Stimulated activated CD8-positive, alpha-beta memory T cell treated with anti-CD3 and anti-CD28 coated beads, Interleukin-15, amount 100 ng/mL, for 4 hours (primary cell): ENCODE measurements at places on chromosomes 7 and 10.

DNA sequence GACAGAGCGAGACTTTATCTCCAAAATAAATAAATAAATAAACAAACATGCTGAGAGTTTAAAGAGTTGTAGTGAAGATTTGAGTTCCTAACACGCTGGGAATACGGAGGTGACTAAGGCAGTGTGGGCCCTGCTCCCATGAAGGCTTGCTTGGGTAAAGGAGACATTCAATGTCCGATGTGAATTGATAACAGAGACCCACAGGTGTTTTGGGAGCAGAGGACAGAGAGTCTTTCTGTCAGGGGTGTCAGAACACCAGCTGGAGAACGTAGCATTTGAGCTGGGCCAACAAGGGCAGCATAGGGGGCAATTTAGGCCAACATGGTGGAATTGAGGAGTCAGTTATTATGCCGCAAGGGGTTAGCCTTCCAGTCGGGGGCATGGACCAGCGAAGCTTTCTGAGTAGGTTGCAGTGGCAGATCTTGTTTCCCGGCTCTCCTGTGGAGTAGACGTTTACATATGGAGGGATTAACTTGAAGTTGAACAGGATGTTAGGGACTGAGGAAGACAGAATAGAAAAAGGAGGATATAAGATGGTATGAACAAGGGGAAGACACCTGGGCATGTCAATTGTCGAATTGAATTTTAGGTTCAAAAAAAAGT lies 5.6 kb downstream of the PROSER2 start:
- DNase-seq: no peak

DNA sequence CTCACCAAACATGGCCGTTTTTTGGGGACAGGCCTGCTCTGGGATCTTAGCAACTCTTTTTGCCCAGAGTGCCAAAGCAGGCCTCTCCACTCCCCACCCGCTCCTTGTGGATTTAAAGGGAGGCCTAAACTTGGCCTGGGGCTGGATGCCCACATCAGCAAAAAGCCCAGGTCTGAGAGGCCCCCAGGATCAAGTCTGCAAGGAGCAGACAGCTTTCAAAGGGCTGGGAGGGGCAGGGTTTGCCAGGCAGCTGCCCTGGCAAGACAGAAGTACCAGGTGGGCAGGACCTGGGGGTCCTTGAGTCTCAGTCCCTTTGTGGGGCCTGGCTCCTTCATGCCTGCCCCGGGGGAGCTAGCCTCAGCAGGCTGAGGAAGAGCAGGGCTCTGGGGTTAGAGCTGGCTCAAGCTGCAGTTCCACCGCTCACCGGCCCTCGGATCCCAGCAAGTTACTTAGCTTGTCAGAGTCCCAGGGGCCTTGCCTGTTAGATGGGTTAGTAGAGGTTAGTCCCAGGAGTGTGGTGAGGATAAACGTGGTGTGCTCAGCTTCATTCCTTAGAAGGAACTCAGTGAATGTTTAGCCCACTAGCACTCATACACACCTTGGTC lies 56.2 kb downstream of the ARHGAP22 start:
- no peak for DNase-seq

- DNase-seq: no peak
Observed at GRCh38 chr7:85498031-85498430, 311.2 kb upstream of the SEMA3D start.

GRCh38 chr10:75281974-75282373 lies 46.2 kb upstream of the COMTD1 start:
- DNase-seq: no peak

DNA sequence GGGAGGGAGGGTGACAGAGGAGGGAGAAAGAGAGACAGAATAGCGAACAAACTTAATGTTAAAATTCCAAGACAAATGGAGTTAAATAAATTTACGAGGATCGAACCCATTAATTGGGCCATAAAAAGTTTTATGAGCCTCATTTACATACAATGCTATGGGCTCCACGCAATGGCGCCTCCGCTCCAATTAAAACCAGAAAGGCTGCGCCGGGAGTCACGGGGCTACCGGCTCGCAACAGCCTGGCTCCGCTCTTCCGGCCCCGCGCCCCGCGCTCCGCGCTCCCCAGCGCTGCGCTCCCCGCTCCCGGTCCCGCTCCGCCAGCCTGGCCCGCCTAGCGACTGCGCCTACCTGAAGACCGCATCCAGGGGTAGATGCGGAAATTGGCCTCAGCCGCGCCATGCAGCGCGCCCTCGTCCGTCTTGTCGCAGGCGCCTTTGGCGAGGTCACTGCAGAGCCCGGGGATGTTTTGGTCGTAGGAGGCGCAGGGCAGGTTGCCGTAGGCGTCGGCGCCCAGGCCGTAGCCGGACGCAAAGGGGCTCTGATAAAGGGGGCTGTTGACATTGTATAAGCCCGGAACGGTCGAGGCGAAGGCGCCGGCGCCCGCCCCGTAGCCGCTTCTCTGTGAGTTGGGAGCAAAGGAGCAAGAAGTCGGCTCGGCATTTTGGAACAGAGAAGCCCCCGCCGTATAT lies 513 bp downstream of the HOXA7 start:
- no peak for DNase-seq

- no peak for DNase-seq
Observed at GRCh38 chr10:46096446-46096845, 50.4 kb upstream of the MSMB start.

DNA sequence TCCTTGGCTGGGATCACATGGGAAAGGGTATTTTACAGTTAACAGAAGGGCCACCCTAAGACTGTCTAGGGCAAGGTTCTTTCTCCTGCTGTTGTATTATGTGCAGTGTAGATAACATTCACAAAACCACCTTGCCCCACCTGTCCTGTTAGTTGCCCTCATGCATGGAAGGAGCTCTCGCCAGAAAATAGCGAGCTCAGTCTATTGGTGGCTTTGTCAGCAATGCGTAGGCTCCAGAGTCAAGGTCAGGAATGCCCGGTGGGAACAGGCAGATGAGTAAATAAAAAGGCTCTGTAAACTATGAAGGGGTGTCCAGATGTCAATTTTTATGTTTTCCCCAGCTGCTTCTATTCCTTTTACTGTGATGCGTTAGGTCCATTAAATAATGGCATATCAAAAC lies 107.1 kb upstream of the WDR11 start:
- DNase-seq: no peak

DNA sequence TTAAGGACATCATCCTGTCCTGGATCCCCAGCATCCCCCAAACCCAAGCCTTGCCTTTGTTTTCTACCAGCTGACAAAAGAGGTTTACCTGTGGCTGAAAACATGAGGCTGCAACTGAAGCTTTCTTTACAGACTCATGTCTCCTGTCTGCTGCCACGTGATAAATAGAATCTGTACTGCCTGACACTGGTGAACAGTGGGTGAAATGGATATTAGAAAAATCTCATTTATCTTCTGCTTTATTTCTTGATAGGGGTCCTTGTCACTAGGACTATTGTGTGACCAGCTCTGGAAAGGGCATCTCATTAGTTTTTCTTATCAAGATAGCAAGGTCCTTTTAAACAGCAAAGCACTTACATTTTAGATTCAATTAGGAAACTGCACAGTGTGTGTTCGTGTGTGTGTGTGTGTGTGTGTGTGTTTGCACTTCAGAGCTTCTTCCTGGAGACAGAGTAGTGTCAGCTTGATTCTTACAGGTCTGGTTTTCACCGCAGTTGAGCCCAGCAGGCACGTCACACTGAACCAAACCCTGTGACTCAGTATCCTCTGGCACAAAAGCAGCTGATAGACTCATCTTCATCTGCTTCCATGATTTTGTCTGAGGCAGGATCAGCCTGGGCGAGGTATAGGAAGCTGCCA lies 373.5 kb upstream of the CELF2 start:
- DNase-seq: no peak

DNA sequence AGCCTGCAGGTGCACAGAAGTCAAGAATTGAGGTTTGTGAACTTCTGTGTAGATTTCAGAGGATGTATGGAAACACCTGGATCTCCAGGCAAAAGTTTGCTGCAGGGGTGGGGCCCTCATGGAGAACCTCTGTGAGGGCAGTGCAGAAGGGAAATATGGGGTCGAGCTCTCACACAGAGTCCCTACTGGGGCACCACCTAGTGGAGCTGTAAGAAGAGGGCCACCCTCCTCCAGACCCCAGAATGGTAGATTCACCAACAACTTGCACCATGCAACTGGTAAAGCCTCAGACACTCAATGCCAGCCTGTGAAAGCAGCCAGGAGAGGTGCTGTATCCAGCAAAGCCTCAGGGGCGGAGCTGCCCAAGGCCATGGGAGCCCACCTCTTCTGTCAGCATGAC lies 205.8 kb downstream of the CCSER2 start:
- no peak for DNase-seq

GRCh38 chr7:42314696-42315095 lies 77.7 kb upstream of the GLI3 start:
- DNase-seq: no peak

DNA sequence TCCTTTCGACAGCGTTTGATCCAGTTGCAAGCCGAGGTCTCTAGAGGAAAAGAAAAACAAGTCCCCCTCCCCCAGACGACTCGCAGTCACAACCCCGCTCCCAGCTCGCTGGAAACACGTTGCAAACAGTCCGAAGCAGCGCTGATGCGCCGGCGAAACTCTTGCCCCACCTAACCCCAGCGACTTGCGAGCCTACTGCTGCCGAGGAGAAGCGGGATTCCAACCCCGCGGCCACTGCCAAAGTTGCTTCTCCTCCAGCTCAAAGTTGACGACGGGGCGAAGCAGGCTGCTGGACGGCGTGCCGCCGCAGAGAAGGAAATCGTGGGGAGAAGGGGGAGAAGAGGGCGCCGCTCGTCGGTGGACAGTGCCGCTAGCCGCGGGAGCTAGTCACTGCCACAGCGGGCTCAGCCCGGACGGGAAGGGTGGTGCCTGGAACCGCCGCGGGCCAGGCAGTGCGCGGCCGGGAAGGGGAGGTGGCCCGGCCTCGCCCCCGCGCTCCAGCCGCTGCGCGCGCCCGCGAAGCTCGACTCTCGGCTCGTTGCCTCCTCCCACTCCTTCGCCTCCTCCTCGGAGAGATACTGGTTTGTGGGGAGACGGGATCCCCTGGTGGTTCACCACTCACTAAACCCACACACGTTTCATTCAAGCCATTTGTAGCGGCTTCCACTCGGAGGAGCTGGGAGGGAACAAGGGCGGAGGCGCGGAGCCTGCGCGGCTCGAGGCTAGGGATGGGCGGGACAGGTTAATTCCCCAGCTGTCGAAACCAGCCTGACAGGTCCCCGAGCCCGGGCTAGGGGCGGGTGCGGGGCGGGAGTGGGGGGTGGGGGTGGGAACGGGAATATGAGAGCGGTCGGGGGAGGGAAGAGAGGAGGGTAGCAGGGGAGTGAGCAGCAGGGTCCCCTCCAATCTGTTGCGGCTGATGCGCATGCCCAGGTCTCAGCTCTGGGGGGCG lies at the start of gene GPR37:
Gene GPR37 (minus strand): TSS at position 392 of the 952 bp plus-strand sequence. CDS start 816 bp downstream, outside the sequence.
- no peak for DNase-seq

DNA sequence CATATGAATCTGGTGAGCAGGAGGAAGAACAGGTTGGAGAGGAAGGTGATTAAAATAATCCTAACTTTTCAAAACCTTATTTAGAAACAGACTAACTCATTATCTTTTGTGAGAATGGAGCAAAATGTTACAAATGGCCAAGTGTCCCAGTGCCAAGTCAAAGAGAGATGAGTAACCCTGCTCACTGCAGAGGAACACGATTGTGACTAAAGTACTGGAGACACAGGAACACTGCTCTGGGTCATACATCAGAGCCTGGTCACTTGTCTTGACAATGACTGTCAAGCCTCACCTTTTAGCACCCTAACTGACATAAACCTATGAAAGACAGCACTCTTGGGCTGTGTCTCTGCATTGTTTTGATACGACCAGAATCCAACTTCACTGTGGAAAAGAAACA lies 108.8 kb downstream of the SGMS1 start:
- DNase-seq: no peak

GRCh38 chr7:48976253-48976652 lies 51.9 kb downstream of the CDC14C start:
- no peak for DNase-seq

GRCh38 chr7:139897422-139898090 lies 68.5 kb downstream of the TBXAS1 start:
- no peak for DNase-seq

GRCh38 chr7:70353946-70354335 lies 755.7 kb downstream of the AUTS2 start:
- no peak for DNase-seq

DNA sequence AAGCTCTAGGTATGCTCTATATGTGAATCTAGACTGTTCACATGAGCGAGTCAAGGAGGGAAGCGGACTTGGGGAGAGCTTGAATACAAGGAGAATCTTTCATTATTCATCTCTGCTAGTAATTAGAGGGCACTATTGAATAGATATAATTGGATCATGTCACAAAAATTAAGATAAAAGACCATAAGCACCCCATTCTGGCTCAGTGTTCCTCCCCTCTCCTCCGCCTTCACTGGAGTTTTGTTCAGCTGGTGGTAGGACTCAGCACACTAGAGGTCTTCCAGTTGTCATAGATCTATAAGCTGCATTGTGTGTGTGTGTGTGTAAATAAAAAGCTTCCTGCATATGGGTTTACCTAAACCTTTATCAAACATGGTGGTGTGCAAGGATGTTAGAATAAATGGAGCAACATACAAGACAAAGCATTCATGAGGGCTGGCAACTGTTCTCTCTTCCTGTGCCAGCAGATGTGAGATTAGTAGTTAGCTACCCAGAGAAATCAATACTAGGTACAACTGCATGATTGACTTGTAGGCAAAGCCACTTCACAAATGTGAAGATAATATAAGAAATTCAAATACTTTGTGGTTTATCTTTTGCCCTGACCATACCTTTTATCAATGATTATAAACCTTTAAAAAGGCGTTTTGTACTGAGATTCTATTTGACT lies 142.6 kb downstream of the CREB5 start:
- DNase-seq: no peak

DNA sequence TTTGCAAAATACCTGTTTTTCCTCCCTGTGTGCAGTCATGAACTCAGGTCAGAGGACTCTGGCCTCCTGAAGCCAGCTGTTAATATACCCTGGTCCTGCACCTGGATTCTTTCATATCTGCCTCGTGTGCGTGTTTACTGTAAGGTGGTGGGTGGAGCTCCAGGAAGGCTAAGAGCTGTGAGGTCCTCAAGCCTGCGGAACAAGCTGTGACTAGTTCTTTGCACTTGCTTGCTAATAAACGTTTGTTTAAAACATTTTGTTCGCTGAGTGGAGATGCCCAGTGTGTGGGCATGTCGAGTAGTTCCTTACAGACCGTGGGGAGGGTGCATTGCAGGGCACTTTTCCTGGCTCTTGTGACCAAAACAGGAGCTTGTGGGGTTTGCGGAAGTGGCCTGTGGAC lies 139.0 kb downstream of the DOCK1 start:
- DNase-seq: no peak

GRCh38 chr10:124384172-124384571 lies 34.6 kb downstream of the OAT start:
- DNase-seq: no peak

DNA sequence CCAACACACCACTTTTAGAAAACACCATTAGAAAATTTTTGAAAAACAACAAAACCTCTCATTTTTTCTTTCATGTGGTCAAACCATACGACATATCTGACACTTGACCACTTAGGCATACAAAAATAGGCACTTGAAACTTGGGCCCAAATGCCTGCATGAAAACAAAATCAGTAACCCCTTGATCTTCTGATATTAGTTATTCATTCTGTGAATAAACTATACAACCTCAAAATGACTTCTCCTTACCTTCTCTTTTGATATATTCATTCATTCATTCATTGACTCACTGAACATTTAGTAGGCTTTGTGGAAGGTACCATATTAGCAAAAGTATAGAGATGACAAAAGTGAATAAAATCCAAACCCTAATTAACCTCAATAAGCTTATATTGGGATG lies 26.4 kb downstream of the ITGB1 start:
- DNase-seq: no peak

- DNase-seq: no peak
Observed at GRCh38 chr7:22229148-22229547, 127.8 kb downstream of the RAPGEF5 start.

- no peak for DNase-seq
Observed at GRCh38 chr10:130108934-130109604, 1.6 kb downstream of the C10orf143 start.

- no peak for DNase-seq
Observed at GRCh38 chr10:66832781-66833422, 92.9 kb upstream of the LRRTM3 start.
